ENCODE measurements at places on chromosomes 16 and 17. TPM values are rescaled to one million over a fixed set of nuclear protein-coding genes. Genes with fewer than 3 reads are reported as not detected.
A peak's percentile ranks its signal among the peaks of the same experiment; 100 is the strongest.

The C16orf96 gene
- total RNA-seq = not detected

- no peak for DNase-seq
Observed at GRCh38 chr16:28295276-28295675, 3.0 kb downstream of the SBK1 start.

DNA sequence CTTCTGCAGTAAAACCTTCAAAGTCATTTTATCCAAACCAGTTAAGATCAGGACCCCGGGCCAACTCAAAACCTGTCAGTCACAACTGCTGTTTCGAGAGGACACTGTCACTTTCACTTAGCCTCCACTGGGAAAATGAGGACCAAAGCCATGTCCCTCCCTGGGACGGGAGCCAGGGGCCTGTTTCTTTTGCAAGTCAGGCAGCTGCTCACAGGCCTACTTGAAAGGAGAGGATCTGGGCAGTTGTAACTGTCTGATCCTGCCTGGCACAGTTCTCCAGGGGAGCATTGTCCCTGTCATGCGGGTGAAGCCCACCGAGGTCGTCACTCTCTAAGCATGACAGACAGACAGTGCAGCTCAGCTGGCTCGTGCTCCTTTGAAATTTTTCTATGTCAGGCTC lies 276.2 kb downstream of the NPIPA8 start:
- no peak for DNase-seq

The WNT3 gene
- total RNA-seq = 1.3 TPM

The FBXO39 gene
- 0.92 TPM for total RNA-seq

The AANAT gene
- not detected for total RNA-seq

DNA sequence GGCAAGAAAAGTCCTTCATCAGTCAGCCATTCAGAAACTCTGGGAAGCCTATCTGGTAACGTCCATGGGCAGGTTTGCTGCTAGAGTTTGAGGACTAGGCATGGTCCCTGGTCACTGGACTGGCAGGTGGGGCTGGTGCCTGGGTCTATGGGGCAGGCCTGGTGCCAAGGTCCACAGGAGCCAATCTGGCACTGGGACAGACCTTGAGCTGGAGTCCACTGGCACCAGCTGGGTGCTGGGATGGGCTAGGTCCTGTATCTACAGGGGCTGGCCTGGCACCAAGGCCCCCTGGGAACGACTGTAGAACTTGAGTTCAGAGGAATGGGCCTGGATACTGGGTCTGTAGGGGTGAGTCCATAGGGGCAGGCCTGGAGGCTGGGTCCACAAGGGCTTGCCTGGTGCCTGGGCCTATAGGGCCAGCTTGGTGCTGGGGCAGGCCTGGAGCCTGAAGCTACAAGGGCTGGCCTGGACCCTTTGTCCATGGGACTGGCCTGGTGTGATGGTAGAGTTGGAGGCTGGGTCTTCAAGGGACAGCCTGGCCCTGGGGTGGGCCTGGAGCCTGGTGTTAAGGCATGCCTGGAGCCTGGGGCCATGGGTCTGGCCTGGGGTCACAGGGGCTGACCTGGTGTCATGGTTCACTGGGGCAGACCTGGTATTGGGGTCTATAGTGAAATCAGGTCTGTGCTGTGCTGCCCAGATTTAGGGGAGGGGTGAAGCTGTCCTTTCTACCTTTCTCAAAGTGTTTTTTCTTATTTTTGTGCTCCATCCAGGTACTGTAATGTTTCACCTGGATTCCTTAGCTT lies 30.5 kb upstream of the NKD1 start:
- DNase-seq = no peak

GRCh38 chr16:80973991-80974390 lies 32.7 kb downstream of the CMC2 start:
- peak; percentile 71 for DNase-seq

- DNase-seq = no peak
Observed at GRCh38 chr16:65834688-65835087, 531.8 kb upstream of the CDH5 start.

- no peak for DNase-seq
Observed at GRCh38 chr16:19963301-19963700, 78.7 kb upstream of the GPRC5B start.

The CCR7 gene
- not detected for total RNA-seq

The KRT33A gene
- not detected for total RNA-seq

The RNF227 gene
- total RNA-seq = 2.3 TPM

The TSPAN10 gene
- total RNA-seq = 0.67 TPM

GRCh38 chr16:30664616-30665109 lies 6.4 kb downstream of the FBRS start:
- no peak for DNase-seq

- peak; percentile 98 for DNase-seq
Observed at GRCh38 chr16:55499951-55500529, 8.8 kb upstream of the LPCAT2 start.

The NUBP2 gene
- total RNA-seq = 70.1 TPM

The PLA2G10 gene
- total RNA-seq = 0.71 TPM

DNA sequence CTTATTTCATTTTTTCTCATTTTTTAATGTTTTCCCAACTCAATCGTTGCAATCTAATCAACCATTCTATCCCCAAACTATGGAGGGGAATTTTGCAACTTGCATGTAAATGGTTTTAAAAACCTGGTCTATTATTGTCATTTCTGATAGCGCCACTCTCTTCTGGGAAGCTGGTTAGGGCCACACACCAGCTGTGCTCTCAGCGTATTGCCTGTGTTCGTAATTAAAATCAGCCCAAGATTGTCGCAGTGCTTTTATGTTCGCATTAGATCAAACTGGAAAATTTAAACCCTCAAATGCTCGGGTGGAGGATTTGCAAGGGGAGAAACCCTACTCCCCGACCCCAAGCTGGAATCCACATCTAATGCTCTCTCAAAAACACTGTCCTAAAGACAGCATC lies 123.5 kb upstream of the CACNG5 start:
- DNase-seq = no peak

The TMEM92 gene
- total RNA-seq = 6.5 TPM

The MYH8 gene
- not detected for total RNA-seq

GRCh38 chr16:65235339-65236177 lies 113.7 kb upstream of the CDH11 start:
- DNase-seq = no peak

GRCh38 chr16:27195941-27196595 lies 7.3 kb upstream of the KDM8 start:
- DNase-seq = no peak

- DNase-seq = no peak
Observed at GRCh38 chr17:5931616-5932015, 138.6 kb upstream of the WSCD1 start.

- no peak for DNase-seq
Observed at GRCh38 chr16:54288835-54289241, 2.3 kb upstream of the IRX3 start.

GRCh38 chr16:87416826-87417527 lies 24.8 kb downstream of the MAP1LC3B start:
- DNase-seq = no peak

GRCh38 chr17:39648616-39649366 lies 11.8 kb downstream of the STARD3 start:
- no peak for DNase-seq

The RNU2-1 gene
- total RNA-seq = not detected

DNA sequence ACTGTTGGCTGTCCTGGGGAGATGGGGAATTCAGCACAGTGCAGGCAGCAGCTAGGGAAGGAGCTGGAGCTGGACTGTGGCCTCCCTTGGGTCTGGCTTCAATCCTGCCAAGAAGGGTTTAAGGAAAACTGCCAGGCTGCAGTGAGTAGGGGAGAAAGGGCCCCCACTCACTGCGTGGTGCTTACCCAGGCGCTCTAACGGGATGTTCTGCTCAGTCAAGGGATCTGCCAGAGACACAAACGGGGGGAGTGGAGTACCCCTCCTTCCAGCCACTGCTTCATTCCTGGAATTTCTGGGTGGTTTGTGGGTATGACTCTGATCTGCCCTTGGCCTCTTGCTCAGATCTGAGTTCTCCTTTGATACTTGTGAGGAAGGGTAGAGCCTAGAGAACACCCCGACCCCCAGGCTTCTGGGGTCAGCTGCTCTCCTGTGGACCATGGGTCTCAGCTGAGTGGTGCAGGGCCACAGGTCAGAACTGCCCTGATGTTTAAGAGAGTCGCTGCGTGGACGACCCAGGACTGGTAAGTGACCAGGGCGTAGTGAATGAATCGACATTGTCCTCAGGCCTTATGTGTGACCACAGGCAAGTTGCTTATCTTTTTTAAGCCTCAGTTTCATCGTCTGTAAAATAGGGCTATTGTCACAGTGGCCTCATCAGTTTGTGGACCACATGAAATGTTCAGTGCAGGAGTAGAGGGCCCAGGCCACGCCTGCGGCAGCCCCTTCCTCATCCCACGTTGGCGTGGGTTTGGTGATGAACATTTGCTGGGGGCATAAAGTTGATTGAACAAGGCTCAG lies 9.6 kb downstream of the CRISPLD2 start:
- no peak for DNase-seq

DNA sequence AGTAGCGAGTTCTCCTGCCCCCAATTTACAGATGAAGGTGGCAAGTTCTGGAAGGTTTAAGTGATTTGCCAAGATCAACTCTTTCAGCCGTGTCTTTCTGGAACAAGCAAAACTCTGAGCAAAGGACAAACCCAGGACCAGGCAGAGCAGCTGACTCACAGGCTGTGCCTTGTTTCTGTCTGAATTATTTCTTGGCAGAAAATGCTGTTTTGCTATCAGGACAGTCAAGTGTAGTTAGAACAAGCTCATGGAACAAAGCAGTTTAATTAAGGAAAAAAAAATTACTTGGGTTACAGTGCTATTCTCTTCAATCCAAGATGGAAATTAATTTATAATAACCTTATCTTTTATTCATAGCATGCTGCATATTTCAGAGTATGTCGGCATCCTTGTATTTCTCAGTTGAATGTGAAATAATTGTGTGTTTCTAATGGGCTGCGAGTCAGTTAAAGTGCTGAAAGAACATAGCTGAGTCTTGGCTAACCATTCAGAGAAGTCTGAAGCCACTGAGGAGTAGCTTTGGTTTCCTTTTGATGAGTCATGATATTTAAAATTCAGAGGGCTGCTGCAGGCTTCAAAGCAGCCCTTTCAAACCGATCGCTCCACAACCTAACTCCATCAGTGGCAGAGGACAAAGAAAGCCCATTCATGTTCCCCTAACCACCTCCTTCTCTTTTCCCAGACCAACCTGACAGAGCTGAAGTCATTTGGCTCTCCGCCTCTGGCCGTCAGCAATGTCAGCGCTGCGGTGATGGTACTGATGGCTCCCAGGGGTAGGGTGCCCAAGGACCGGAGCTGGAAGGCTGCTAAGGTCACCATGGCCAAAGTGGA lies 143.7 kb downstream of the ZNF18 start:
- no peak for DNase-seq
